ENCODE measurements at places on chromosomes 4 and X. TPM values are rescaled to one million over a fixed set of nuclear protein-coding genes. Genes with fewer than 3 reads are reported as not detected.

Gene PLS3
- 108 TPM for total RNA-seq

Gene CLTRN
- total RNA-seq: 0.13 TPM

Gene SPANXN3
- not detected for total RNA-seq

Gene MAGEC3
- 0.04 TPM for total RNA-seq

Gene TRIM75
- total RNA-seq: 0.09 TPM

Gene WAS
- total RNA-seq: 2.1 TPM

Gene USP17L15
- not detected for total RNA-seq

Gene AIFM1
- total RNA-seq: 14.1 TPM

Gene ALG13
- total RNA-seq: 23.0 TPM

Gene CYP4V2
- 3.9 TPM for total RNA-seq

GRCh38 chrX:123736333-123736921 lies 3.6 kb upstream of the THOC2 start:
- peak; percentile 2 for DNase-seq

GRCh38 chrX:46572340-46572936 lies 1.1 kb upstream of the CHST7 start:
- no peak for DNase-seq

DNA sequence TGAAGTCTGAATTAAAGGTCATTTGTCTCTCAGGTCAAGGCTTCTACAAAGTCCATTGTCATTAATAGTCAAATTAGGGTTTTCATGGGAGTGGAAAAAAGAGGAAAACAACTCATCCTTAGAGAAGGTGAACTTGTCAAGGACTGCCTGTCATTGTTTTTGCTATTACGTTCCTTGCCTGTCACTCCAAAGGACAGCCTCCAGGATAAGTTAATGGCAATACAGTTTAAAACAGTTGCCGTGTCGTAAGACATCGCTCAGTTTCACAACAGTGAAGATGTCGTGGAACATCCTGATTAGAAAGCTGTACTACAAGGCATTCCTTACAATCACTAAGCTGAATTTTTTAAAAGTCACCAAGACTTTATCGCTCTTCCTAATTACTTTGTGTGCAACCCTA lies 466.8 kb upstream of the SMIM31 start:
- no peak for DNase-seq

DNA sequence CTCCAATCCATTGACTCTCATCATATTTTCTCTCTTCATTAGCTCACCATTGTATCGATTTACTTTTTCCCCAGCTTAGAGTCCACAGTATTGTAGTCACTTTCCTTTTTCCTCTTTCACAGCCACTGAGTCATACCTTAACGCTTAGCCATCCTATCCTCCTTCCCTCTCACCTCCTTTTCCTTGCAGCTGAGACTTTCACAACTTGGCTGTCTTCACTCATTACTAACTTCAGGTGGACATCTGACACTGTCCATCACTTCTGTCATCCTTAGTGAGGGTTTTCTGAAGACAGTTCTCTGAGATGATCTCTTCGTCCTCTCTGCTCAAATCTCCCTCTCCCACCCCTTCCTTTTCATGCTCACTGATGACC lies 70.5 kb upstream of the ESX1 start:
- no peak for DNase-seq

GRCh38 chr4:8383016-8383415 lies 57.5 kb downstream of the ACOX3 start:
- no peak for DNase-seq

GRCh38 chrX:283115-283845 lies 2.1 kb downstream of the PLCXD1 start:
- DNase-seq: peak; percentile 96

GRCh38 chrX:16212024-16212423 lies 44.7 kb downstream of the MAGEB17 start:
- no peak for DNase-seq

DNA sequence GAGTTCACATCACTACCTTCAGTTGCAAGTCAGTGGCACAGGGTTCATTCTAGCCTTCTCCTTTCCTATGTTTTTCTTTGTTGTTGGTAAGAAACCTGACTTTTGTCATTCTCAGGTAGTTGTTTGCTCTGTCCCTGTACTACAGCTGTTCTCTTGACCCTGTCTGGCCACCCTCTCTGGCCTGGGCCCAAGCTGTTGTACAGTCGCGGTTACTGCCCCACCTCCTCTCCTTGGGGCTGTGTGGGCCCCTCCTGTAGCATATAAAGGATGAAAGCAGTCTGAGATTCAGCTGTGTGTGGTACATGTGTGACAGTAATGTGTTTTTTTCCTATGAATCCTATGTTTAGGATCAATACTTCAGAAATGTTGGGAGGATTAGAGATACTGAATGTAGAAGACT lies 12.5 kb downstream of the MOB1B start:
- DNase-seq: no peak

- no peak for DNase-seq
These were observed 27.4 kb downstream of the NAA11 start for GRCh38 chr4:79298484-79298883.

- peak; percentile 78 for DNase-seq
These were observed 139.0 kb downstream of the TSPAN5 start for GRCh38 chr4:98519268-98519977.

GRCh38 chr4:140286456-140286855 lies 87.0 kb upstream of the SCOC start:
- DNase-seq: no peak

DNA sequence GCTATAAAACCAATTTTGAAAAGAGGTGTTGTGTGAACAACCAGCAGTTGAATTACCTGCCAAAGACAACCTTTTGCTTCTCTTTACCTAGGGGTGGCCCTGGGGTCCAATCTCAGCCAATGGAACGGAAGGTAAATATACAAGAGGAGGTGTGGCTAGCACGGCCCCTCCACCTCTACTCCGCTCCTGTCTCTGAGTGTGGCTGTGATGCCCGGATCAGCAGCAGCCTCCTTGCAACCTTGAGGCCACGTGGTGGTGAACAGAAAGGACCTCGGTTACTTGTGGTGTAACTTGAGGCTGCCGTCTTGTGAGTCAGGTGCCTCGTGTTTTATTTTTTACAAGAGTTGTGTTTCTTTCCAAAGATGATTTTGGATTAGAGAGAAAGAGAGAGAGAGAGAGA lies 121.5 kb upstream of the PPP2R3B start:
- DNase-seq: no peak

GRCh38 chr4:172725581-172725980 lies 443.0 kb upstream of the GALNT7 start:
- DNase-seq: no peak

DNA sequence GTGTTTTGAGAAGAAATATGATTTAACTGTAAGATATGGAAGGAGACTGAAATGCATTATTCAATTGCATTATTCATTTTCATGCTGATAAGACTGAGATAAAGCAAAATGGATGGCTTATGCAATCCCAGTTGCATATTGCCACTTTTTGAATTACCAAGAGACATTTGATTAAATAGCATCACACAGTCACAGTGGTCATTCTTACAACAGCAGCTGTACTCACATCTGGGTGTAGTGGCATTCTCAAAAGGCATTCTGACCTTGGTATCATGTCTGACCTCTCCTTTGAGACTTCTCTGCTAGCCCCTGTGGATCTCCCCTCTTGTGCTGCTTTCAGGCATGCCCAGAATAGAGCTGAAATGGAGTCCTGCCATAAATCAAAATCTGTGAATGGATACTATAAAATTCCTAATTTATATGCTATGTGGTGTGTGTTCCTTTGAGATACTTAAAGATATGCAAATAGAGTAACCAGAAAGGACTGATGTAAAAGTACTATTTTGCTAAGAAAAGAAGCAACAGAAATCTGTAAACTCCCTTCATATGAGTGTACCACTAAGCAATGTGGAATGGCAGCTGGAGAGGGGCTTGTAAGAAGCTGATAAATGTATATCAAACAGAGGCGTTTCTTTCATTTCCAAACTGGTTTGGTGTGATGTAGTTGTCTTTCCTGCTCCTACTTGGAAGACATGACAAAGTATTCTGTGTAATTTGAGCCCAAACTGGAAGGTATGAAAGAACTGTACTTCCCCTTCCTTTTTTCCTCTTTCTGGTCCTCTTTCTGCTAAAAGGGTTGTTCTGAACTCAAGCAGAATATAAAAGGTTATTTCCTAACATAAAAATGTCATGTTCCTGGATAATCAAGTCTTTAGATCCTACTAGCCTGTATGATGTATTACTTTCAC lies 25.4 kb upstream of the METAP1 start:
- peak; percentile 22 for DNase-seq

GRCh38 chr4:177789610-177790009 lies 347.4 kb upstream of the AGA start:
- no peak for DNase-seq

DNA sequence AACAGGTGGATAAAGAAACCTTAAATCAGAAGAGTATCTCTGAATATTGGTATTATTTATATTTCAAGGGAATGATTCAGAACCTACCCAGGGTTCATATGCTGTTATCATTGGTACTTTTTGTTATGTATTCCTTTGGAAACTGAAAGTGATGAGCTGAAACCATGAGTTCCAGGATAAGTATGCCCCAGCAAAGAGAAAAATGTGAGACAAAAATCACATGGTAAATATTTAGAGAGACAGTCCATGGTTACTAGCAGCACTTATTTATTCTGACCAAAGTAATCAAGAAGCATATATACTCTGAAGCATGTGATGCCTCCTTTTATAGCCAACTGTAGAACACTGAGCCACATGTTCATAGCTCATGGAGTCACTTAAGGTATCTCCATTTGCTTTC lies 277.7 kb downstream of the ARAP2 start:
- no peak for DNase-seq

DNA sequence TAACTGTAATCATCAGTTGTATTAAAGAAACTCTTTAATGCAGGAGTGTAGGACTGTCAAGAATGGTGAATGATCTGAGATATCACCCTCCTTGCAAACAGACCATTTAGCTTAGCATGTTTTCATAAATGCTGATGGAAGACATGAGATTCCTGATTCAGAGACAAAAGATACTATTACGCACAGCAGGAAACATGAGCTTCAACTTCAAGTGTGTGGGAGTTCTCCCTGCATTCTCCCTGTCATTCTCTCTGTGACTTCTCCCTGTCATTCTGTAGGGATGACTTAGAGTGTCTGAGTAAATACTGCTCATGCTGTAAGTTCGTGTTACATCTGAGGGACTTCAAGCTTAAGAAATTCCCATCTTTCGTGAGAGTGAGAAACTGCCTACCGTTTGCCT lies 866.0 kb upstream of the PRKX start:
- DNase-seq: no peak

- DNase-seq: no peak
These were observed 15.8 kb upstream of the SRD5A3 start for GRCh38 chr4:55330241-55330640.

GRCh38 chr4:118968005-118968404 lies 79.4 kb downstream of the SYNPO2 start:
- DNase-seq: peak; percentile 90

DNA sequence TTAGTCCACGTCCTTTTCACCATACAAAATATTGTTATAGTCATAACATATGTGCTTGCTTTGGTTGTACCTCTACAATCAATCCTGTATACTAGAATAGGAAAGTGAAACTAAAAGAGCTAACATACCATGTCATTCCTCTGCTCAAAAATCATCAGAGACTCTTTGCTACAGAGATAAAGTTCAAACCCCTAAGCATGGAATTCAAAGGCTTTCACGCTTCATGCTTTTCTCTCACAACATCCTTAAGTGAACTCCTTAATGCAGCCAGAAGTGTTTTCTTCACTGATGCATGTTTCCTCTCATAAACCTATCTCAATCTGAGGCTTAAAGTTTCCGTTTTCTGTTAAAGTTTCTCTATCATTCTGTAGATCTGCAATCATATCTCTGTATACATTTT lies 744.6 kb upstream of the IGFBP7 start:
- DNase-seq: peak; percentile 40

- DNase-seq: no peak
These were observed 14.4 kb upstream of the SEPSECS start for GRCh38 chr4:25174674-25175073.

GRCh38 chr4:5710961-5711478 lies at the start of gene EVC:
TSS of gene EVC (plus strand) at chr4:5711201. CDS start at chr4:5711381, 180 bp downstream.
- peak; percentile 94 for DNase-seq

- no peak for DNase-seq
These were observed 34.1 kb upstream of the MAN2B2 start for GRCh38 chr4:6540879-6541278.

DNA sequence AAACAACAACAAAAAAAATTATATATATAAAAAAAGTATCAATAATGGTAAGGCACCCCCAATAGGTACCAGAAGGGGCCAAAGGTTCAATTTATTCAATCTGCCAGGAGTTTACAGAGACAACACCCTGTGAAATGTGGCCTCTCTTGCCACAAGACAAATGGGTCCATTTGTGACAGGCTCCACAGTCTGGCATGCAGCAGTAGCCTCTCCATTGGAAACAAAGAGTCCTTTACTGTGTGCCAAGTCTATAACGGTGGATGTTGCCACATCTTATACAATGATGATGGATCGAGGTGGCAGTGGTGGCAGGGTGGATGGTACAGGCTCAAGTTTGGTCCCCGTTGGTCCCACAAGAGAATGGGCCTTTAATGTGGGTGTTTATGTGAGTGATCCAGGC lies 70.1 kb upstream of the SH3RF1 start:
- no peak for DNase-seq

- DNase-seq: peak; percentile 55
These were observed 152.7 kb downstream of the FSTL5 start for GRCh38 chr4:162011089-162011488.

DNA sequence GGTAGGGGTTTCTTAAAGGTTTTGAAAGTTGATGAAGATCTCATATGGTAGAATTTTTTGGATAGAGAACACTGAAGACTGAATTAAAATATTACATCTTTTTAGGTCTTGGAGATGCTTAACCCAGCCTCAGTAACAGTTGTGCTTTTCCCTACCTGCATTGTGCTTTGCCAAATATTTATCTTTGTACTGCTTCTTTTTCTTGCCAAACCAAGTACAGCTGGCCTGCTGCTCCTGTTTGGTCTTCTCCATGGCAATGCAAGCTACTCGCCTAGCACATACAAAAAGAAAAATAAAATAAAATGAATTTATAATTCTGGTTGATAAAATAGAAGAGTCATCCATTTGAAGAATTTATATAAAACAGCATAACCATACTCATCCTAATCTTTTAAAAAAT lies 95.4 kb downstream of the NYX start:
- no peak for DNase-seq

DNA sequence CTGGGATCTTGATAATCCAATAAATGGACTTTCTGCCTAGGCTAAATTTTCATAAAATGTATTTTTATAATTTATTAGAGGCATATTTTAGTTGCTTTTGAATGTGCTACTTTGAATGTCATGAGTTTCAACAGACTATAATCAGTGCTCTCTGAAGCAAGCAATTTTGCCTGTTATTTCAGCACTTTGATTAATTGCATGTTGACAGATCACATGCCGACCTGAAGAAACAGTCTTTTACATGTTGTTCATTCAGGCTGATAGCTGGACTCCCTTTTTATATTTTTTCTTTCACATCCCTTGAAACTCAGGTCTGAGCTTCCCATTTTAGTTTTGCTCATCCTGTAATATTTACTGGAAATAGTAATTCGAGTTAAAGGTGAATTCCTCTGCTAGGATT lies 341.0 kb downstream of the NAP1L3 start:
- no peak for DNase-seq

- DNase-seq: no peak
These were observed 33.7 kb downstream of the METAP1 start for GRCh38 chr4:99029018-99029735.
